ENCODE measurements at places on chromosomes 7 and 10. TPM values are rescaled to one million over a fixed set of nuclear protein-coding genes. Genes with fewer than 3 reads are reported as not detected.

DNA sequence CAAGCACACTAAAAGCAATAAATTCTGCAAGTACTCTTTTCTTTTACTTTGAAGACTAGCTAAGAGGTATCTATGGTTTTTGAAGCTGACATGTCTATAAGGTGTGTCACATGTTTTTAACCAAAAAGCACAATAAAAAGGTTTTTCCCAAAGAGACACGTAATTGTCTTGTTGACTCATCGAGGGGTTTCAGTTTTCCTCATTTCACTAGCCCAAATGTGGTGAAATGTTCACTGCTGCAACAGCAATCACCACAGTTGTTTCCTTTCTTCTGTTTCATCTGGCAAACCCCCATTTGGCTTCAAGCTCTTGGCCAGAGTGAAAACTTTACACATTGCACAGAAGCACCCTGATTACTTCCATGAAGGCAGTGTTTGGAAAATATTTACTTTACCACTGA, 3.8 kb upstream of the HOXA4 start:
- no peak for DNase-seq

- DNase-seq, result no peak
Observed at GRCh38 chr7:98186452-98187137, 24.6 kb upstream of the BHLHA15 start.

GRCh38 chr10:120318862-120319261, 138.2 kb upstream of the PLPP4 start:
- no peak for DNase-seq

GRCh38 chr7:145497911-145498525, 618.6 kb upstream of the CNTNAP2 start:
- no peak for DNase-seq

DNA sequence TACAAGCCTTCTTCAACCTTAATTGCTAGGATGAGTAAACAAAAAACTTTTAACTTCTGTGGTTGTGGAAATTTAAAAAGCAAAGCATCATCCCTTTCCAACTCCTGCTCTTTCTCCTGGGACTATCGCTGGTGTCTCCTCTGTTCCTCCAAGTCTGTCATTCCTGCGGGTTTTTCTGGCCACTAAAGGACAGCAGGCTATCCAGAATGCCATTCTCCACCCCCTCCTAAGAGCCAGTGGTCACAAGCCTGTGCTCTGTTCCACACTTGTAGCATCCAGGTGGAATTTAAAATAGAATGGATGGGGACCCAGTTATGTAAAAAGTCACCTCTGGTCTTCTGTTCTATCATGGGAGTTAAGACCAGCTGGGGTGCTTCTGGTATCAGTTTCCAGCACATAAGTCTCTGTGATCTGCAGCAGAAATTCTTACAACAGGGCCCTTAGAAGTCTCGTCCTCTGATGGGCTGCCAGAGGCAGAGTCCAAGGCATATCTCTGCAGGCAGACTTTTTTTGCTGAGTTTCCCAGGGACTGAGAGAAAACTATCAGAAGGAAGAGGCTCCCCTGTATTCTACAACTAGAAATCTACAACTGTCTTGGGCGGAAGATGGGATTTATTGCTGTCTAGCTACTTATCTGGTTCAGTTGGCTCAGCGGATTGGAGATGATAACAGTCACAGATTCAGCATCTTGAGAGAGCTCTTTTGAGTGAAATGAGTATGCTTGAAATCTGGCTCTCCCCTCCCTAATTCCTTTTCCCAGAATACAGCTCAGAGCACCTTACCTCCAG, 5.1 kb upstream of the WNT16 start:
- DNase-seq, result no peak

GRCh38 chr7:36128448-36129047, 24.5 kb upstream of the EEPD1 start:
- DNase-seq, result peak; percentile 43

The GSTO1 gene
- polyA plus RNA-seq, result 33.9 TPM

The FGL2 gene
- 42.9 TPM for polyA plus RNA-seq

- DNase-seq, result no peak
Observed at GRCh38 chr7:50803359-50804337, 21.0 kb upstream of the GRB10 start.

The CLDN3 gene
- 0.27 TPM for polyA plus RNA-seq

Measured in muscle of arm (tissue), 14 donors.